Renal cortical epithelial cell (primary cell): ENCODE measurements at places on chromosomes 7 and 10.

DNA sequence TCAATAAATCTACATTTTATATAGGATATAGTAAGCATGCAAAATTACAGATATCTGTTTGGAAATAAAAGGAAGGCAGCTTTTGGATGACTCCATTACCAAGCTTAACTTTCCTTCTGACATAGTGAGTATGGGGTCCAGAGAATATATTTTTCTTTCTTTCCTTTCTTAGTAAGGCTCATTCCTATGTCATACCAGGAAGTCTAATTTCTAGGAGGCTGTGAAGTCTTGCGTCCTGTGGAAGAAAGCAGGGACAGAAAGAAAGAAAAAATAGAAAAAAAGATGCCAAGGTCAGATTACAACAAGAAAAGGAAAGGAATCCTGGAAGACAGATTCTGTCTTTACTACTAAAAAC, 36.3 kb downstream of the AKR1C8 start:
- DNase-seq = no peak

DNA sequence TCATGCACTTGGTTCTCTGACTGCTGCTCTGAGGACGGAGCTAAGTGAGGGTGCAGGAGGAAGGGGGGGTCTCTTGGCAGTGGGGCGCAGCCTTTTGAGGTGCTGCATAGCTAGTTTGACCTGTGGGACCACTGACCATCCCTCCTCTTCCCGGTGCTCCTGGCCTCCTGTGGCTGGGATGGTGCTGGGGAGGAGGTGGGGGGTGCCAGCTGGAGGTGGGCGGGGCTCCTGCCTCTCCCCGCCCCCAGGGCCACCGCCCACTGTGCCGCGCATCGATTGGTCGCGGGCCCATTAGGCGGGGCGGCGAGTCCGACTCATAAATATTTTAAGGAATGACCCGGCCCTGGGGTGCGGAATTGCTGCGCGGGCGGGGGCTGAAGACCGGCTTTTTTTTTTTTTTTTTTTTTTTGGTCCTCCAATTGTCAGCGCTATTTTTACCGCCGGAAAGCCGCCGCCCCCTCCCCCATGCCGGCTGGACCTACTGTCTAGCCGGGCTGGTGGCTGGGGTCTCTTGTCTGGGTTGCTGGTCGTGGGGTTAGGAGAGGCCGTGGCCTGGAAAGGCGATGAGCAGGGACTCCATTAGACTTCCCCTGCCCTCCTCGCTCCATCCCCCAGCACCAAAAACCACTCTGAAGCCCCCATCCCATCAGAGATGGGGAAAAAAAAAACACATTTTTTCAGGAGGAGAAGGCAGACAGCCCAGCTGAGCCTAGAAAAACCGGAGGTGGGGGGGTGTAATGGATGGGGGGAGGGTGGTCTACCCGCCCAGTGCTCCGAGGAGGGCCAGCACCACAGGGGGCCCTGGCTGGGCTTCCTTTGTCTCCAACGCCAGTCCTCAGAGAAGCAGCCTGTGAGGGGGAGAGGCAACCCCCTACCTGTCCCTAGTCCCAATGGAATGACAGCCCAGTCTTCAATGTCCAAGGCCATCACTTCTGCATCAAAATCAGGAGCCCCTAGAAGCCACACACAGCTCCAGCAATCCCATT, 6.4 kb downstream of the SH2B2 start:
- no peak for DNase-seq

GRCh38 chr10:14502431-14502830, 171.7 kb upstream of the FRMD4A start:
- peak; percentile 32 for DNase-seq

DNA sequence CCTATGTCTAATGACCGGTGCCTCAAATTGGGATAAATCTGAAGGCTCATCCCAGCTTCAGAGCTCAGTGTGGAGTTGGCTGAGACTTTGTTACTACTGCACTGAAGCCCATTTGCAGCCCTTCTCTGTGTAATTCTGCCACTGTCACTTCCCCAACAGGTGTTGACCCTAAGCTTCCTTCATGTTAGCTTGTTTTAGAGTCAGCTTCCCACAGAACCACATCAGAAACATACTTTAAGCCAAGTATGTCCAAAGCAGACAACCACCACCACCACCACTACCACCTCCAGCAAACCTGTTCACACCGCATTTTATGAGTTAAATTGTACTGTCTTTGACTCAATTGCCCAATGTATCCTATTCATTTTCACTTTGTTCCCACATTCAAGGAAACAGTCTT, 25.2 kb upstream of the GNAT3 start:
- DNase-seq = no peak

- DNase-seq = no peak
Measured at GRCh38 chr7:143463556-143463955, 14.1 kb upstream of the TAS2R41 start.
